Activated CD4-positive, alpha-beta memory T cell treated with anti-CD3 and anti-CD28 coated beads for 36 hours (primary cell): ENCODE measurements at places on chromosomes 4 and X. TPM values are rescaled to one million over a fixed set of nuclear protein-coding genes. Genes with fewer than 3 reads are reported as not detected.

DNA sequence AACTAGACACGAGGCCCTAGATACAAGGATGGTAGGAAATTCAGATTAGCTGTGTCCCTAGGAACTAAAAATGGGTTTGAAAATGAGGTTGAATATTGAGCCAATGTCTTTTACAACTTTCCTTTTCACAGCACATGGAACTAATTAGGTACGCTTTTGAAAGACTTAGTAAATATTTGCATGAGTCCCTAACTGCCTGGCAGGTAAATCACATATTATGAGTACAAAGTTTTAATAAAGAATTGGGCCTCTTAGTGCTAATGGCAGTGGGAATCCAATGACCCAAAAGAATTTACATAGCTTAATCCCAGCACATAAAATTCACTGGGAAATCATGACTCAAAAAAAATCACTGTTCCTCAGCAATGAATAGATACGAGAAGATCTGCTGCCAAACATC, 16.8 kb downstream of the MUC7 start:
- no peak for DNase-seq

- DNase-seq: no peak
These were observed 56.6 kb upstream of the TNIP3 start for GRCh38 chr4:121220698-121221097.

DNA sequence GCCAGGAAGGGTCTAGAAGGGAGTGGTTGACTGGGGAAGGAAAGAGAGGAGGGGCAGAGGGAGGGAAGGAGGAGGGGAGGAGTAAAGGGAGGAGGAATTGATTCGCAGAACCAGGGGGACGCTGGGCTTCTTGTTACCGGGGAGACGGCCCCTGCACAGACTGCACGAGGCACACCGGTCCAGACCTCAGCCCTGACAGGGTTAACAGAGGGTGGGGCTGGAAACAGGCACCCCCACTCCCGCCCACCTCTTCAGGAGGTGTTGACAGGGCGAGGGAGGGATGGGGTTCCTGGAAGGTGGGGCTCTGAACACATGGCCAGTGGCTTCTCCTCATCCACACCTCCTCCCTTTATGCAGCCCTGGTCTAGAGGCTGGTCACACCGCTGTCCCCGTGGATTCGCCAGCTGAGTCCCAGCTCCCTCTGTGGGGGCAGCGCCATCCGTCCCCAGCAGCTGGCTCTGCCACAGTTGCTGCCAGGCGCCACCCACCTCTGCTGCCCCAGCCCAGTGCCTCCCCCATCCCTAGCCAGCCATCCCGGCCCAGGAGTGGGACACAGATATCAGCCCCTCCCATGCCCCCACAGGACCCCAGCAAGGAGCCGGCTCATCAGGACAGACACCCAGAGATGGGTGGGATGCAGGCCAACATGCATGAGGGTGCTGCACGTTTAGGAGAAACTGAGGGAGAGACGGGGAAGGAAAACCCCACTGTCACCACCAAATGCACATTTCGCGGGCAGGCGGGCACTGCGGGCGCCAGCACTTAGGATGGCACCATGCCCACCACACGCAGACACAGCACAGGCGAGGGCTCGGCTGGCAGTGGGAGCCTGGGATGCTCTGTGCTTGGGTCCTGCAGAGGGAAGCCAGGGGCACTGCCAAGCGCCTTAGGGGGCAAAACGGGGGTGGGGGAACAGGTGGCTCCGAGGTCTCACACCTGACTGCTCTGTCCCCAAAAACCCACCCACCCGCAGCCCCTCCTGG, 87.6 kb downstream of the ABLIM2 start:
- DNase-seq: no peak

DNA sequence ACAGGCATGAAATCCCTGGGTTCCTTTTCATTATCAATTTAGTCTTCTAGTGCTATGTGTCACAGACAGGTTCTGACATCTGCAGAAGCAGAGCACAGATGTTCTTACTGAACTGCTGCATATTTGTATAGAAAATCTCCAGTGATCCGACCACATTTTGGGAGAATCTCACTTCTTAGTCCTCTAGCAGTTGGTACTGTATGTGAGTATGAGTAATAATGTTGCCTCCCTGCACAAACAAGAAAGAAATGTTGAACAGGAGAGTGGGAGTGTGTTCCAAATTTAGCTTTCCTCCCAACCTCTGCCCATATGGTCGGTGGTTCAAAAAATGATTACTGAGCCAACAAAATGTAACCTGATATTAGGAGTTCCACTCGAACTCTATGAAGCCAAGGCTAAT, 165.3 kb upstream of the GPC4 start:
- no peak for DNase-seq

DNA sequence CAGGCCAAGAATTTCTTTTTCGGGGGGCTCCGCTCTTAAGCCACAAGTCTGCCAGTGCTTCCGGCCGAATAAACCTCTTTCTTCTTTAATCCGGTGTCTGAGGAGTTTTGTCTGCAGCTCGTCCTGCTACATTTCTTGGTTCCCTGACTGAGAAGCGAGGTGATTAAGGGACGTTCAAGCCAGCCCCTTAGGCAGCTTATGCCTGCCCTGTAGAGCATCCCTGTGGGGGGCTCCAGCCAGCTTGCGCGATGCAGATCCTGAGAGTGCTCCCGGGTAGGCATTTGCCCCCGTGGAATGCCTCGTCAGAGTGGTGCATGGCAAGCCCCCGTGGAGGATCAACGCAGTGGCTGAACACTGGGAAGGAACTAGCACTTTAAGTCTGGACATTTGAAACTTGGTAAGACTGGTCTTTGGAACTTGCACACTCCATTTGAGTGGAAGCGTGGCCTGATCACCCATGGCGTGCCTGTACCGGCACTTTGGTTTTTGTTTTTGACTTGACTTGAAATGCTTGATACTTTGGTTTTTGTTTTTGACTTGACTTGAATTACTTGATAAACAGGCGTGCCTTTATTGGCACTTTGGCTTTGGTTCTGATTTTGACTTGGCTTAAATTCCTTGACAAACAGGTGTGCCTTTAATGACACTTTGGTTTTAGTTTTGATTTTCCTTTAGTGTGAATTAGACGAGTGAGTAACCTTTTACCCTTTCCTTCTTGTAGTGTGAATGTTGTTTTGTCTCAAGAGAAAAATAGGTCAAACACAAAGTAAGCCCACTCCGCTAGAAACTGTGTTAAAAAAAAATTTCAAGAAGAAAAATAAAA, 6.1 kb downstream of the ACOX3 start:
- no peak for DNase-seq

DNA sequence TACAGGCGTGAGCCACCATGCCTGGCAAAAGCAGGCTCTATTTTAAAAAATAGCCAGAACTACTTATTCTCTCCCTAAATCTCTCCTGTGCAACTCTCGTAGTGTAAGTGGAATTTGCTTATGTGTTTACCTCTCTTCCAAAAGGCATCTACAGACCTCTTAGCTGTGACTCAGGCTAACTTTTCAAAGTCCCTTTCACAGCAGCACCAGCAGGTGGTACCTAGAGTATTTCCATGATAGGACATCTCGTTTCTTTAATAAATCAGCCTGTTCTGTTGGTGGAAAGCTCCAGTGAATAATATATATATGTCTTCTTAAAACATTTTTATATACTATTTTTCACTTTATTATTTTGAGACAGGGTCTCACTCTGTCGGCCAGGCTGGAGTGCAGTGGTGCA, 89.0 kb downstream of the NSUN7 start:
- DNase-seq: no peak

Gene C4orf54
- not detected for total RNA-seq

Gene CTSO
- total RNA-seq: 2.6 TPM

Gene CLNK
- not detected for total RNA-seq

Gene PPA2
- 123 TPM for total RNA-seq

Gene ESX1
- not detected for total RNA-seq

Gene ZNF157
- 0.50 TPM for total RNA-seq

Gene TRAM1L1
- total RNA-seq: not detected

Gene RTL5
- 0.92 TPM for total RNA-seq

Gene TCEAL2
- total RNA-seq: 0.51 TPM
